ENCODE measurements at places on chromosomes 13 and 19. TPM values are rescaled to one million over a fixed set of nuclear protein-coding genes. Genes with fewer than 3 reads are reported as not detected.

RNF225 gene
- 0.15 TPM for total RNA-seq

POU4F1 gene
- total RNA-seq, result not detected

ZNF468 gene
- 18.8 TPM for total RNA-seq

FAM216B gene
- total RNA-seq, result not detected

ZNF582 gene
- 2.9 TPM for total RNA-seq

DHDH gene
- total RNA-seq, result 0.82 TPM

ZNF221 gene
- total RNA-seq, result 6.3 TPM

GRIN3B gene
- total RNA-seq, result 0.23 TPM

GARIN5A gene
- 0.53 TPM for total RNA-seq

NLRP7 gene
- not detected for total RNA-seq

Measured in smooth muscle cell of the coronary artery (primary cell).